Astrocyte of the cerebellum (primary cell): ENCODE measurements at places on chromosomes 7 and 10.

DNA sequence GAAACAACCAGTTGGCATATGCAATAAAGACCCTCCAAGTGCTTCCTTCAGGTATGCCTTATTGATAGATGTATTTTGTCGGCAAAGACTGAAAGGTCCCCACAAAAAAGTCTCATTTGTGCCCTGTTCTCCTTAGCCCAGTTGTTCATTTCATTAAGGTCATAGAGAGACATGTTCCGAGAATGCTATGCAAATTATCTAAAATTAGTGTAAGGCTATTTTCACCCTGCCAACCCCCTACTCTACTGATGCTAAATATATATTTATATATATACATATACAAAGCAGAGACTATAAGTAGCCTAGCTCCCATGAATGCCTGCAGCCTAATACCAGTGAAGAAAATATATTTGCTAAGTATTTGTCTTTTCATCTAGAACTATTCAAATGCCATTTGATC, 96.7 kb upstream of the ADO start:
- no peak for DNase-seq

DNA sequence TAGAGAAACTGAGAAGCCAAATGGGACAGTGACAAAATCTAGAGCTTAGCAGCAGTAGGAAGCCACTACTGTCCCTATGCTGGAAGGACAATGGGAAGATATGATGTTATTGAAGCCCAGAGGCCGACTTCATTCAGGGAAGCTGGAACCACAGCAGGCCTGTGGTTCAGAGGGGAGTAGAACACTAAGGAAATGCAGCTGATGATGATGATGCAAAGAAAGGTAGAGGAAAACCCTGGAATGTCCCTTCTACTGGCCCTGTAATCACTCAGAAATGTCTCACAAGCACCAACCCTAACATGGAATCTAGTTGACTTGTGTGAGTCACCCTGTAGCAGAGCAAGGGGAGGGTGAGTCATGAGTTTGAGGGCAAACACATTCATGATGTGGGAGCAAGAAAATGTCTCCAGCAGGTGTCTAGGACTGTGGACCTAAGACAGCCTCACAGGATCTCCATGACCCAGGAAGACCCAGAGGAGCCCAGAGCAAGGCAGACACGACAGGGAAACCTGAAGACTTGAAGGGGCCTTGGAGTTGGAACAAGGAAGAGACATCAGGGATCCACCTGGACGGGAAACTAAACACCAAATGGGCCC, 37.0 kb upstream of the LRRC17 start:
- peak; percentile 96 for DNase-seq

- DNase-seq: no peak
Measured at GRCh38 chr10:132906836-132907235, 35.5 kb downstream of the CFAP46 start.

DNA sequence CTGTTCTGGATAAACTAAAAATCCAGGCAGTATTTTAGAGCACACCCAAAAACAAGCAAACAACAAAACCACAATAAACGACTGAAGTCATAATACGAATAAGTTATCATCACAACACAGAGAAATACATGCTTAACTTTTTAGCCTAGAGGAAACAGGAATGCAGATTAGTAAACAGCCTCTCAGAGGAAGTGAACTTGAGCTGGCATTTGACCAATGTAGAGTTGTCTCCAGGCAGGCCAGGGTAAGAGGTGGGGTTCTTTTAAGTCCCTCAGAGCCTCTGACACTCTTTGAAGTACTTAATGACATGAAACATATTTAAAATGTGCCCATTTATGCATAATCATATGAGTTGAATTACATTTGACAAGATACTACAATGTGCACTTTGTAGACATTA, 43.3 kb upstream of the PLXDC2 start:
- no peak for DNase-seq

- no peak for DNase-seq
Measured at GRCh38 chr10:96130326-96130995, 364 bp downstream of the ZNF518A start.
